ENCODE measurements at places on chromosomes 12 and 14.

DNA sequence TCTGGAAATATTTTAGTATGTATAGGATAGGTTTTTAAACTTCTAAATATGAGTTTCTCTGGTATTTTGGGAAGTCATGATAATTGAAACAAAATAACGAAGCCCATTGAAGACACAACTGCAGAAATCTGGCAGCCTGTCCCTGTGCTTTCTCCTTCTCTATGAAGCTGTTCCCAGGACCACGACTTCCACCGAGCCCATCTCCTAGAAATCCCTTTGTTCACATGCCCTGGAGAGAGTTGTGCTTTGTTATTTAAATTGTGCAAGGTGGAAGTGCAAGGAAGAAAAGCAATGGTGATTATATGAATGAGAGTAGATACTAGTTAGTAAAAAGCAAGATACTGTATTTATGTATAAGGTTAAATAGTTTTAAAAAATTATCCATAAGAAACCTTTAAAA lies 32.2 kb downstream of the STK38L start:
- DNase-seq, result no peak

DNA sequence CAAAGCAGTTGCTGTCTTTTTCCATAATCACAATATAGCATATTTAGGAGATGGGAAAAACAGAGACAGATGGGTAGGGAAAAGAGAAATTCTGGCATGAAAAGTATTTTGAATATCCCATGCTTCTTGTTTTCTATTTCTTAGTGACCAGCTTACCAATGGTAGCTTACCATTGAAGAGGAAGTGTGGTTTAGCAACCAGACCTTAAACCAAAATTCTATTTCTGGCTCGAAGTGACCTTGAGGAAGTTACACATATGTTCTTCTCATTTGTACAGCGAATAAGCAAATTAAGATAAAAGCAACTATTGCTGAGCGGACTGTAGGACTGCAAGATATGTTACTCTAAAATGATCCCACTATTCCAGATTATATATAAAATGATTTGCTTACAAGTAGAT lies 82.9 kb downstream of the FGD4 start:
- DNase-seq, result no peak

GRCh38 chr14:92973261-92973797 lies 50.4 kb downstream of the CHGA start:
- no peak for DNase-seq

DNA sequence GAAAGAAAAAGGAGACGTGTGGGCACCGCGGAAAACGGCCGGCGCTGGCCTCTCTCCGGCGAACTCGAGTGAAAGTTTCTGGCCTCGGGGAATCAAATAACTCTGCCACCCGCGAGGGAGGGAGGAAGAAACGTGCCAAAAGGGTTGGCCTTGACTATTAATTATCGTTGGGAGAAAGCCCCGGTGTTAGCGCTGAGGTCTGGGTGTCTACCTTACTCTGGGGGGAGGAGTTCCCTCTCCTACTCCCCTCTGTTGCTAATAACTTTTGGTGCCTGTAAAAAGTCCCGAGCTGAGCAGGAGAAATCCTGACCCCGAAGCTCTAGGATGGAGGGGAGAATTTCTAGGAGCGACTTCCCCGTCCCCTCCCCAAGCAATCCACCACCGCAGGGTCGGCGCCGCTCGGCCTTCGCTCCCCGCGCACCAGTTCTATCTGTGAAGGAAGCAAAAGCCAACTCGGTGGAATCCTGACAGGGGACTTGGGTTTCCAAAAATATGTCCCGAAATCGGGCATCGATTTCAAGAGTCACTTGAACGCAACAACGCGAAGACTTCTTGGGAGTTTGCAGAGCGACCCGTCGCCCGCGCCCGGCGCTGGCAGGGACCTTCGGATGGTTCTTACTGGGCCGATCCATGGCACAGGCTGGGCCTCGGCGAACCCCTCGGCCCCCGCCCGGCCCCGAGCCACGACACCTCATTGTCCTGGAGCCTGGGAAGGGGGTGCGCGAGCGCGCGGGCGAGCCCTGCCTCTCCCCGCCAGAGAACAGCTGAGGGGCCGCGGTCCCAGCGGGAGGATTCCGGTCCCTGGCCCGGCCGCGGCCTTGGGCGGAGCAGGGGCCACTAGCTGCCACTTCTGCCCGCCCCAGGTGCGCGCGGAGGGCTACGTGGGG lies 1.7 kb downstream of the OTX2 start:
- no peak for DNase-seq

GRCh38 chr12:78120866-78121560 lies 290.3 kb downstream of the NAV3 start:
- DNase-seq, result no peak

DNA sequence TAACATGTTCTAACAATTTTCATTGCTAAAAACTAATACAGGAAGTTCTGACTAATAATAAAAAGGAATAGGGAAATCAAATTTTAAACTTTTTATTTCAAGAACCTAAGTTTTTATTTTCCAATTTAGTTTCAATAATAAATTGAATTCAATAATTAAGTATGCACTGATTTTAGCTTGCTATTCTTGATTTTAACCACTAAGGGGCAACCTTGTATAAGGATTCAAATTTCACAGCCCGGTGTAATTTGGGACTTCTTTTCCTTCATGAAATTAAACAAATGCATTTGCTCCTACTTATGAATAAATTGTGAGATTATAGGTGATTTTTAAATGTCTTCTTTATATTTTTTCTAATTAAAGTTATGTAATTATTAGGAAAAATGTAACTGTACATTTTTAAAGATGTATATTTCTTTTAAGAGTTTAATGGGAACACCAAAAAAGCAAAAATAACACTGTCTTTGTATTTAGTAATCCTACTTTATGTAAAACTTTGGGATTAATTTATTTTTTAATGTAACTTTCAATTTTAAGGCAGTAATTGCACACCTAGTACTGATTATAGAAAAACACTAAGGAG lies 241.4 kb upstream of the PDZRN4 start:
- DNase-seq, result peak; percentile 52

DNA sequence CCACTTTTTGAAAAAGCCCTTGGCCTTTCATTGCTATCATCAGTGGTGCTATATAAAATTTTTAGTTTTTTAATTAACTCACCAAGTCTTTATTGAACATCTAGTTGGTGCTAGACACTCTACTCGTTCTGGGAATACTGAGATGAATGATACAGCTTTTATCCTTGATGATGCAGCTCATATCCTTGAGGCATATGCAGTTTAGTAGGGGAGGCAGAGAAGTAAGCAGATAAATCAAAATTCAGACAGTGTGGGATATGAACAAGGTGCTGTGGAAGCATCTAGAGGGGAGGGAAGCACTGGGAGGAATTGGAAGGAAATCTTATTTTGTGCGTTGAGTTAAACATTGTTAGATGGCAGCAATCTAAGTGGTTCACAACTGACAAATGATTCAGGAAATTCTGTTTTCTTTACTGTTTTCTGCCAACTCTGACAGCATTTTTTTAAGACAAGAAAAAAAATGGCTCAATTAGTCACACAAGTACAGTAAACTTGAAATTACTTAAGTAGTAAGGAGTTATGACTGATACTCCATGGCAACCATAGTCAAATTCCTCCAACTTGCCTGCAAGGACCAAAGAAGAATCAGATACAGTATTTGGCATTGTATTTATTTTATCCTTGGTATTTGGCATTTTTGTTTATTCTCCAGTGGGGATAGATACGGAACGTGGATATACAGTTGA lies 119.2 kb downstream of the TMTC2 start:
- DNase-seq, result no peak

DNA sequence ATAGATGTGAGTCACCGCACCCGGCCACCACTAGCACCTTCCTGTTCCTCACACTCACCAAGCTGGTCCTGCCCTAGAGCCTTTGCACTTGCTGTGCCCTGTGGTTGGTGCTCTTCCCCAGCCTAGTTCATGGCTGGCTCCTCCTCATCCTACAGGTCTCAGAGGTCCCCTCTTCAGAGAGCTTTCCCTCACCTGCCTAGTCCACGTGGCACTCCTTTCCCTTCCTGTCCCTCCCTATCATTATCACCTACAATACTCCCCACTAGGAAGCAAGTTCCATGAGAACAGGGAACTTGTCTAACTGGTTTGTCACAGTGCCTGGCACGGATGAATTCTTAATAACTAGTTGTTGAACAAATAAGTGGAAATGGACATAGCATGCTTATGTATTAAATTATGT lies 24.0 kb upstream of the TMED10 start:
- peak; percentile 87 for DNase-seq

- no peak for DNase-seq
Observed at GRCh38 chr12:12726555-12727093, 9.5 kb downstream of the CDKN1B start.

- no peak for DNase-seq
Observed at GRCh38 chr12:117360551-117361346, 677 bp downstream of the NOS1 start.

- no peak for DNase-seq
Observed at GRCh38 chr12:32305163-32305562, 94.2 kb upstream of the FGD4 start.

DNA sequence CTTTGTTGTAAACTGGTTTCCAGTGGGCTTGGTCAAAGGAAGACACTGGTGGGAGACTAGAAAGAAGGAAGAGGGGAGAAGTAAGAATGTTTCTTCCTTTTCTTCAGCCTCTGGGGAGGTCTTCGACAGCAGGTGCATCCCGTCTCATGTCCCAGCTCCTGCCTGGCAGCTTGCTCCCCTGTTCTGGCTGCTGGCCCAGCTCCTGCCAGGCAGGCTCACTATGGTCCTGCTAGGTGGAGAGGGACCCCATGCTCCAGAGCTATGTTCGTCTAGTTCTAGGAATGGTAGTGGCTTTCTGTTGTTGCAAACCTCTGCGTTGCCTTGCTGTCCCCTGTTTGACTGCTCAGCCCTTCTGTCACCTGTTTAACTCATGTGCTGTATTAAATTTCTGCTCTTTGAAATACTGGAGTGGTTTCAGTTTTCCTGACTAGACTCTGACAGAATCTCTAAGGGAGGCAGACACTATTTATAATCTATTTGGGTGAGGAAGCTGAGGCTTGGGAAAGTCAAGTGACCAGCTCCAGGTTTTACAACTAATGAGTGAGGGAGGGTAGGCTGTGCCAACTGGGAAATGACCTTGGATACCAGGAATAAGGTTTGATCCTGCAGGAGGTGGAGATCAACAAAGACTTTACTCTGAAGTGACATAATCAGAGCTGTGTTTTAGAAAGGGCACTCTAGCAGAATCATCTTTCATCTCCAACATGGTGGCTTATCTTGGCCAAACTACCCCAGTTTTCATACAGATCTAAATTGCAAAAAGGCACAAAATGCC lies 94.7 kb upstream of the DDHD1 start:
- DNase-seq, result no peak

GRCh38 chr12:88623777-88624548 lies 43.7 kb upstream of the KITLG start:
- DNase-seq, result no peak

- no peak for DNase-seq
Observed at GRCh38 chr12:116640281-116640680, 81.1 kb downstream of the MAP1LC3B2 start.

DNA sequence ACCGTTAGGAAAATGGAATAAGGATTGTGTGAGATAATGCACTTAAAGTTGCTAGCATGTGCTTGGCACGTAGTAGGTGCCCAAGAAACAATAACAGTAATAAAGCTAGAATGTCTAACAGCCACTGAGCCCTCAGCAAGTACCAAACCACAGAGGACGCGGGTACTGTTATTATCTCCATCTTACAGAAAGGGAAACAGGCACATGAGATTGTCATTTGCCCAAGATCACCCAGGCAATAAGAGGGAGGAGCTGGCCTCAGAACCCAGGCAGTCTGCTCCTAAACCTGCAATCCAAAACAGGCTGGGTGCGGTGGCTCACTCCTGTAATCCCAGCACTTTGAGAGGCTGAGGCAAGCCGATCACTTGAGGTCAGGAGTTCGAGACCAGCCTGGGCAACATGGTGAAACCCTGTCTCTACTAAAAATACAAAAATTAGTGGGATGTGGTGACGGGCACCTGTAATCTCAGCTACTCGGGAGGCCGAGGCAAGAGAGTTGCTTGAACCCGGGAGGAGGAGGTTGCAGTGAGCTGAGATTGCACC lies 5.1 kb upstream of the SDS start:
- no peak for DNase-seq

- no peak for DNase-seq
Observed at GRCh38 chr12:7045913-7046312, 14.6 kb upstream of the C1S start.

DNA sequence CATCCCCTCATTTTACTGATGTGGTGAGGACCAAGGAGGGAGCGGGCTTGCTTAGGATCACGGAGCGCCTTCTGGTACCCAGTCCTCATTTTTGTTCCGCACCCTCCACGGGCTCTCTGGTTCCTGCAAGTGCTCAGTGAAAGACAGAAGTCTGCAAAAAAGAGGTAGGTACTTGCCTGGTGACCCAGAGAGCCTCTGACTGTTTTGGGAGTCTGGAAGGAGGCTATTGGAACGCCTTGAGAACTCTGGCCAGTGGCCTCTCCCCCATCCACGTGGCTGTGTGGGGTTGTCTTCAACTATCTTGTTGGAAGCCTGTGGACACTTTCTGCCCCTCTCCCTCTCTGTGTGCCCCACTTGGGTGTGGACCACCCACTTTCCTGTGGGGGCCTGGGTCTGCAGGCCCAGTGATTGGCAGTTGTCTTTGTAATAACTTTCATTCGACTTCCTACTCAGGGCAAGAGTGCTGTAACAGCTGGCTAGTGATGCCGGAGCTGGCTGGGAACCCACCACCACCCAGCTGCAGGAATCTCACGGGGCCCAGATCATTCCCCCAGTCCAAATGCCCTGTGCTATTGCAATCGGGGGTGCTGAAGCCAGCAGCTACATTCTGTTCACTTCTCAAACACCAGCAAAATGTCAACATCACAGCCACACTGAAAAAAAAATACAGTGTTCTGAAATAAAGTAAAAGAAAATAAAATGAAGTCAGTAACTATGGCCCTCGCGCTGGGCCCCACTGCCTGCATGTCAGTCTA lies 122.8 kb downstream of the PRMT8 start:
- DNase-seq, result no peak

- no peak for DNase-seq
Observed at GRCh38 chr14:88590173-88590572, 27.3 kb downstream of the ZC3H14 start.

- no peak for DNase-seq
Observed at GRCh38 chr14:72553656-72554055, 340.2 kb downstream of the DPF3 start.

DNA sequence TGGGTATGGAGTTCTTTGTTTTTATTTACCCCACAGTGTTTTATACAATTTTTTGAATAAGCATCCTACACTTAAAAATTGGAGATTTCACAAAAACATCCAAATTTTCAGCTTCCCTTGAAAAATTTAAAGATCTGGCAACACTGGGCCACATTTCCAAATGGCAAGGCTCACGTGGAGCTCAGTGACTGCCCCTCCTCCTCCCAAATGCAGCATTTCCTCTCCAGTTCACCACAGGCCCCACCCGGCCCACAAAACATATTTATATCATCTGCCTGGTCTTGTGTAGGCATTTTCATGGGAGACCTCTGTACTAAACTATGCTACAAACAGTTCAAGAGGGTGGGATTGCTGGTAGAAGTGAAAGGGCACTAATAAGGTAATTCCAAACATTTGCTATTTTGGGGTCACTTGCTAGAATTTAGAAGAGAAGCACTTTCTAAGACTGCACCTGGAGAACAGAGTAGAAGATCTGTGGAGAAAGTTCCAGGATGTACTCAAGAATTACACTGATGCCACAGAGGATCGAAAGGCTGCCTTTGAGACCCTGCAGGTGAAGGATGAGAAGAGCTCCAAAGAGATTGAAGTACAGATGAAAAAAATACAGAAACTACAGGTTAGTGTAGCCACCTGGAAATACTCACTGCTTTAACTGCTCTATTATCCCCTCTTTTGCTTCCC lies 7.3 kb downstream of the FKBP11 start:
- no peak for DNase-seq

- no peak for DNase-seq
Observed at GRCh38 chr14:71465316-71465715, 466.9 kb upstream of the RGS6 start.

- no peak for DNase-seq
Observed at GRCh38 chr14:100028990-100029677, 36.1 kb upstream of the EVL start.
